Activated T-cell treated with anti-CD3 and anti-CD28 coated beads, Interleukin-2, amount 50 U/mL, for 4 hours (primary cell): ENCODE measurements at places on chromosomes 4 and X. TPM values are rescaled to one million over a fixed set of nuclear protein-coding genes. Genes with fewer than 3 reads are reported as not detected.

The CCNG2 gene
- 0.30 TPM for total RNA-seq

The NDP gene
- not detected for total RNA-seq

DNA sequence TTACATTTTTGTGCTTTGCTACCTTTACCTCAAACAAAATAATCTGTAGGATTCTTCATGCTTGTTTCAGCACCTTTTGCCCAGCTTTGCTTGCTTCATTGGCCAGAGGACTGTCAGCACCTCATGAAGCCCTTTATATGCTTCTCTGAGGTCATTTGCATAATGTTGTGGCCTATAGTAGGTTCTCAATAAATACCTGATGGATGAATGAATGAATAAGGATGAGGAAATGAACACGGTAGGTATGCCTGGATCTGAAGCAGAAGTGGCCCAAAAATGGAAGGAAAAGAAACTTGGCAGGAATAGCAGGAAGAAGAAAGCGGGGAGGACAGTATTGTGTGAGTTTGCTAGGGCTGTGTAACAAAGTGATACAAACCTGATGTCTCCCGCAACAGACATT, 7.9 kb downstream of the GRK4 start:
- DNase-seq: no peak

The TIGD2 gene
- 3.9 TPM for total RNA-seq

DNA sequence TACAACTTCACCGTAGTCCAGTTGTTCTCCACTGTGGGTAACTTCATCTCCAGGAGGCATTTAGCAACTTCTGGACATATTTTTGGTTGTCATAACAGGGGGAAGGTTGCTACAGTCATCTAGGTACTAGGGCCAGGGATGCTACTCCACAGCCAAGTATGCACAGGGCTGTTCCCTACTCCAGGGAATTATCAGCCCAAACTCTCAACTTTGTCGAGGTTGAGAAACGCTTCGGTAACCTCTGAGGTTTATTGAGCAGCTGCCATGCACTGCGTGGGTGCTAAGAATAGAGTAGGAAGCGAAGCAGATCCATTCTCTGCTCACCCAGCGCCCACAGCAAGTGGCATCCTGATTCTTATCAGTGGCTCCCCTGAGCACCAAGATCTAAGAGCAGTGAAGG, 8.2 kb downstream of the FGFBP1 start:
- DNase-seq: no peak

DNA sequence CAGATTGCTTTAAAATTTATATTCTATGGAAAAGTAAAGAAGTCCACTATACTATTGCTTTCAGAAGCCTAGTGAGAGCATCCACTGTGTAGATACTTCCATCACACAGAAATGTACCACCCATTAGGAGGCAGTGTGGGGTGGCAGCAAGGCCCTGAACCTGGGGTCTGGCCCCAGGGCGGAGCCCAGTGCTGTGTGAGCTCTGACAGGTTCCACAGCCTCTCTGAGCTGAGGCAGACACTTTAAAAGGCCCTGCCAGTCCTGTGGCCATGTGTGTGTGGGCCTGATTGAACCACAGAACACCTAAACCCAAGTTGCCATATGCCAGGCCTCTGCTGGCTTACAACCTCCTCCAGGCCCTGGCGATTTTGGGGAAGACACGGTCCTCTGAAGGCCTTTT, 49.2 kb downstream of the PHKA2 start:
- no peak for DNase-seq

DNA sequence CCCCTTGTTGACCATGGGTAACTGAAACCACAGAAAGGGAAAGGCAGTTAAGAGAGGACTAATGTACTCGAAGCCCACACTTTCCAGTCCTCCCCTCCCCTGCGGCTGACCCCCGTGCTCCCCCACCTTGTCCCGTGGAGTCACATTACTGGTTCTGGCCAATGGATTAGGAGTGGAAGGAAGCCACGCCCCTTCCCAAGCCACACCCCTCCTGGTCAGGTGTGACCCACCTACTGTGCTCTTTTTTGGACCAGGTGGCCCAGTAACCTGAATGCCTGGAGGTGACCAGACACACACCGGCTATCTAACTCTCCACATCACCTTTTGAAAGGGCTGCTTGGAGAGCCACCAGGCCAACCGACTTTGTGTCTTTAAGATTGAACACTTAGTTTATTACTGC, 109.3 kb upstream of the MSX1 start:
- no peak for DNase-seq

The BEND2 gene
- total RNA-seq: not detected

DNA sequence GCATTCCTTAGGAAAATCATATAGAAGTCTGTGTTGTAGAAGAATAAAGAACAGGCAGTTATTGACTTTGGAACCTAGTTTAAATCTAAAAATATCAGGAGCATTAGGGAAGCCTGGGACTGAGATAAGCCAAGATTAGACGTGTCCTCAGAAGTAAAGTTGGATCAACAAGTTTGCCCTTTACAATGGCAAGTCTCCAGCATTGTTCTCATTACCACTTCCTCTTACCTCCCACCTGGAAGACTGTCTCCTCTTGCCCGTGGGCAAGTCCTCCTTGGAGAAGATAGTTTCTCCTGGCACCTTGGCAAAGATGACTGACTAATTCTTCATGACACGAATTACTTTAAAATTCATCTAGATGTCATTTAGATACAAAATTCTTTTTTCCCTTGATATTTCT, 37.8 kb downstream of the CNKSR2 start:
- no peak for DNase-seq

- no peak for DNase-seq
Observed at GRCh38 chr4:101556842-101557241, 209.5 kb upstream of the PPP3CA start.

GRCh38 chrX:109847257-109848187, 114.5 kb upstream of the ACSL4 start:
- no peak for DNase-seq

- DNase-seq: no peak
Observed at GRCh38 chrX:66191563-66191962, 27.5 kb downstream of the HEPH start.

DNA sequence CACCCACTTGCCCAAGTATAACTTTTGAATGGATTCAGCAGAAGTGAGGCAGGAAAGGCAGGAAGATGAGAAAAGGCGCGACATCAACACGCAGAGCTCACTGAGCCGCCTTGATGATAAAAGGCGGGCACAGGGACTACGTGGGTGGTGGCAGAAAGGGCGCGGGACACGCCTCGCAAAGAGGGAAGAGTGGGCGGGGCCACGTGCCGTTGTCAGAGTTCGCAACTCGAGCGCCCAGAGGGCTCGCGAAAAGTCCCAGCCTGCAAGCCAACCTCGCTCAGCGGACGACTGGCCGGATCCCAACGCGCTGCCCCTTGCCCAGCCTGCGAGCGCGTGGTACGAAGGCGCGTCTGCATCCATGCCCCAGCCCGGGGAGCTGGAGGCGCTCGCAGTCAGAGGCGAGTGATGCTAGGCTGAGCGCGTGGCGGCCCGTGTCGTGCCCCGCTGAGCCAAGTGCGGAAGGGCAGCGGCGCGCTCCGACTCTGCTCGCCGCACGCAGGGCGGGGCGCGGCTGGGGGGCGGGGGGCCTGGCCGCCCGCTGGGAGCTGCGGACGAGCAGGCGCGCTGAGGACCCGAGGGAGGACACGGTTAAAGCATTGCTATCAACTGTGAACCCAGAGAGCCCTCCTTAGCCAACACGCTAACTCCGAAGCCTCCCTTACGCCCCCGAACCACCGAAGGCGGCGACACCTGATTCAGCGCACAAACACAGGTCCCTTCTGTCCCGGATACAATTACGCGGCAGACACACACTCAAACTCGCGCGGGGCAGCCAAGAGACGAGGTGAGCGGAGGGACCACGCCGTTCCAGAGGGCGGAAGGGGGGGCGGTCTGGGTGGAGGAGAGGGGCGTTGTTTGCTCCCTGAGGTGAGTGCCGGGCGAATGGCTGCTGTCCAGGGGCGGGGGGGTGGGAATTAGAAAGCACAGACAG, at the start of gene UGT8:
UGT8 (plus strand) TSS at position 617 of the 931 bp plus-strand sequence. CDS start 24,074 bp downstream, outside the sequence.
- DNase-seq: peak; percentile 24

DNA sequence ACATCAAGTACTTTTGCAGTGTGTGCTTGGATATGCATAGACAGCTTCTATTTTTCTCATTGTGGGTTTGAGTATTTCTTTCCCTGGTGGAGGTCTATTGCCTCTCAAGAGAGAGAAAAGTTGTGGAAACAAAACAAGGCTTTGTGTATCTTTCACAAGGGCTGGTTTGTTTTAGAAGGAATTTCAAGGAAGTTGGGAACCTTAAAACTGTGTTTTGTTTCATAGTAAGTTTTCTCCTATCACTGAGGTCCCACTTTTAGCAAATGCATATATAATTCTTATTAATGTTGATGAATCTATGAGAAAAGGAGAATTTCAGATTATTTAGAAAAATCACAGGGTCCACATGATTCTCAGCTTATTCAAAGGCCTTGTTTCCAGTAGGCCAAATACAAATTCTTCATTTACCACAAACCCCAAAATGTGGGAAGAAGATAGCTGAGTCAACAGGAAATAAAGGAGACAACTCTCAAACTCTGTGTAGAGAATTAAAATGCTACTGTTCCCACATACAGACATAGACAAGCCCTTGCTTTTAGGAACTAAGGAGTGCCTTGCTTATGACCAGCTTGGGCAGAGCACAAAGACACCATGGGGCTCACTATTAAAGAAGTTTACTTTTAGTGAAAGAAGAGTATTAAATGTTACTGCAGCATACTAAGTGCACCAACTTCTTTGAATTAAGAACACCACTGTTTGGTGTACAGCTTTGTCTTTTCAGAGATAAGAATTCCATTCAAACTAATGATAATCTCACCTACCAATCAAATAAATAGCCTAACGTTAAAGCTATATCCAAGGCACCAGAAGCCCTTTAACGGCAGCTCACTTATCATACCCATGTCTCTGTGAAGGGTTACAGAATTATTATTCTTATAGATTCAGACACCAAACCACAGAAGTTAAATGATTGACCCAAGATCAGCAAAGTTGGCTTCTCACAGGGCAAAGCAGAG, 177.4 kb upstream of the LEF1 start:
- no peak for DNase-seq

DNA sequence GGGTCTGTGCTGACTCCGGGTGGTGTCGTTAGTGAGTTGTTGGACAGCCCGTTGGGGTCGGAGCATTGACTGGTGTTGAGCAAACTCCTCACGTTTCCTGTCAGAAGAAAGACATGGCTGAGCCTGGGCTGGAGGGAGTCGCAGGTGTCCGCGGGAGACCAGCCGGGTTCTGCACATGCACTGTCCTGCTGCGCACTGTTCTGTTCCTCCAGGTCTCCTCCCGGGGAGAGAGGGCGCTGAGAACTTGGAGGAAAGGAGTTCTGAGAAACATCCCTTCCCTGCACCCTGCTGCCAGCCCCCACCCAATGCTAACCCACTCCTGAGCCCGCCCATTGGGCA, 1.1 kb downstream of the ZNF141 start:
- DNase-seq: no peak

DNA sequence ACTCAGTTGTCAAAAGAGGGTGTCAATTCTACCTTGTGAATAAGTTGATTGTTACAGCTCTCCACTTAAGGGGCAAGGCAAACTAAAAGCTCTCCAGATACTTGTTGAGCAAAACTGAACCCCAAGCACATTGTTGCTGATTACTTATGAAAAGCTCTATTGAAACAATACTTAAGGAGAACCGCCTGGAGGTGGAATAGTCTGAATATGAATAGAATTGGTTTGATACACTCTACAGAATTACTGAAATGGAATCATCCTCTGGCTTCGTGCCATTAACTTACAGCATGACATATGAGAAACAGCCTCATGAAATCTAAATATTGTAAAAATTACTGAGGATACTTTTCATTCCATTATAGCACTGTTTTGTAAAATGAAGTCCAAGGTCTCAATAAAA, 127.0 kb upstream of the SH3RF1 start:
- DNase-seq: no peak

GRCh38 chr4:74540193-74540592, 95.3 kb downstream of the AREG start:
- no peak for DNase-seq

The RHOXF1 gene
- not detected for total RNA-seq
